CD4-positive, alpha-beta memory T cell (primary cell): ENCODE measurements at places on chromosomes 3 and 15.

DNA sequence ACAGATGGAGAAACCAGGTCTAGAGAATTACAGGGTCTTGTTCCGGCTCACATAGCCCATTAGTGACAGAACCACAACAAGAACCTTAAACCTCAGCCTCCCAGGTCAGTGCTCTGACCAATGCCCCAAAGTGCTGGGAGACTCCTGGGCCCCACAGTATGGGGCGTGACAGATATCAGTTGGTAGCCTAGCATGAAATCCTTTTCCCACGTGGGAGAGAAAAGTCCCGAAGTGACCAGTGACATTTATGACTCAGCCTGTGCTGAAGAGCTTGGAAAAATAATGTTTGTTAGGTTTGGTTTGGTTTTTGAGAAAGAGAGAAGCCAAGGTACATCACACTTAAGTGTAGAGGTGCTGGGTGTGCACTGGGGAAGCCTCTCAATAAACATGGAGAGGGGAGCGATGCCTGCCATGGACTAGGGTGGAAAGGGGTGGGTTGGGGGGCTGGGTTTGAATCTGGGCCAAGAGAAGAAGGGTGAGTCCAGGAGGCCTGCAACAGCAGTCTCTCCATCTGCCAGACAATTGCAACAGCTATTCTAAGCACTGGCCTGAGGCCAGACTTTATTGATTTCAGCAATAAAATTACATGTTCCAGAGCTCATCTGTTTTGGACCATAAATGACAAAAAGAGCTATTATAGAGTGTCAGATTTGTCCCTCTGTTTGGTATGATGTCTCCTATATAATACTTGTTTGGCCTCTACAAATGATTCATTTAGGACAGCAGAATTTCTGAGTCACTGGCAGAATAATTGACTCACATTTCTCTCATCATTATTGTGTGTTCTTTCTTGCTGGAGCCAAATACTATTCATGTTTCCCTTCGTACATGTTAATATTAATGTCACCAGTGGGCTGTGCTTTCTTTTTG is 43.4 kb downstream of the C2CD4A start:
- DNase-seq = no peak

DNA sequence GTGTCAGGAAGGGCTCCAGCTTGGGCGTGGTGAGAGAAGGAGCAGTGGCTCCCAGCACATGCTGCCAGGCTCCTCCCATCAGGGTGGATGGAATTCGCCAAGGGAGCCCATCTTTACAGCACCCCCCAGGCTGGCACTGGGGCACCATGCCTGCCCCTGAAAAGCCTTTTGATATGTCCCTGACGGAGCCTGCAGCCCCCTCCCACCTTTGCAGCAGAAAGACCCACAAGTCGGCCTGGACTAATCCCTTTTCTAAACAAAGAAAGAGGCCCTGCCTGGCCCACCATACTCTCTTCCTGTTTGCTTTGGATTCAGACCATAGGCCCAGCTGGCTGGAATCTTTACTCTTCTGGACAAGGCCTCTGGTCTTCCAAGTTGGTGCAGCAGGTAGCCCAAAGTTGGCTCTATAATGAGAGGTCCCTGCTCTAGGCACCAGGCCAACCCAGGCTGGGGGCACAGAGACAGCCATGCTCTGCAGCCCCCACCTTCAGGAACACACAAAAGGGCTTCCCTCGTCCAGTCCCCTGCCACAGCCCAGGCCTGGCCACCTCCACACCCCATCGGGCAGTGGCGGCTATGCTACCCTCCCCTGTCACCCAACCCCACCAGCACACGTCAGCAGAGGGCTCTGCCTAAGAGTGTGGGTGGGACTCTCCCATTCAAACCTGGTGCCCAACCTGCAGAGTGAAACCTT is 5.4 kb downstream of the ANPEP start:
- no peak for DNase-seq

GRCh38 chr3:72830452-72831223 is 17.6 kb downstream of the SHQ1 start:
- no peak for DNase-seq

DNA sequence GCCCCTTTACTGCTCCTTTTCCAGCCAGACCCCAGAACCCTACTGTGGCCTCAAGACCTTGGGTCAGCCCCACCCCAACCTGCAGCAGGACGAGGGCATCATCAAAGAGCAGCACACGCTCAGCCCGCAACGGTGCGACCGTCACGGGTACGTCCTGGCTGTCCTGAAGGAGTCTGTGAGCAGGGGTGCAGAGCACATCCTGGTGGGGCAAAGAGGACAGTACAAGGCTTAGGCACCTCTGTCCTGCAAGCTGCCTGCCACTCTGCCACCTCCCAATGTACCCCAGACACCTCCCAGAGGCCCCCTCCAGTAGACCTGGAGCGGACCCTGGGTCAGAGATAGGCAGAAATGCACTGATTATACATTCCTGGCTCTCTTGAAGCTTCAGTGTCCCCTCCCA is 8.0 kb downstream of the ALS2CL start:
- DNase-seq = no peak

DNA sequence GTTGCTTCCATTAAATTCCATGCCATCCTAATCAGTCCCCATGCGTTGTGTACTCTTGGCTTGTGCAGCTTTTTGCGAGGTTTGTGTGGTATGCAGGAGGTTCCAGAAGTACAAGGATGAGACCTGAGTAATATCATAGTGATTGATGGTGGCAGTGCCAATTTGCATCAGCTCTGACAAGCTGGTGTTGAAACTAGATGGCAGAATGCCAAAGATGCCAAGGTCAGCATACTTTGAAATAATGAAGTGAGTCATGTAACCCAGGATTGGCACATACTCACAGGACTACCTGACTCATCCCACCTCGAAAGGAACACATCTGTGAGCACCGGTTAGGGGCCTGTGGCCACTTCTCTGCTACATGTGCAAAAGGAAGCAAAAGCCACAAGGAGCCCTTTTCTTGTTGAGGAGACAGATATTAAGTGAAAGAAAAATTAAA is 14.3 kb downstream of the KAT2B start:
- DNase-seq = peak; percentile 65

DNA sequence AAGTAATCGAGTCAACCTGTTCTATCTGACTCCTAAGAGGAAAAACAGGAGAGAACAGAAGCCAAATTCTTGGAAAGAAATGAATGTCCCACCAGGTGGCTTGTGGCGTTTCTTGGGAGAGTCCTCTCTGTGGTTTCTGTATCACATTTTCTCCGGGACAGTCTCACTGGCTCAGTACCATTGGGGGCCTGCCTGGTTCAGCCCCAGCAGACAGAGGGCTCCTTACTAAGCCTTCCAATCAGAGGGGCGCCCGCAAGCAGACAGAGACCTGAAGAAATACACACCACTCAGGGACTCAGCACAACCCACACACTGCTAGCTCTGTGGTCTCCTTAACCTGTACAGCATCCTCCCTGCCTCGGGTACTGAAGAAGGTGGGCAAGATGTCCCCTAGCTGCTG is 302.1 kb downstream of the TLE3 start:
- DNase-seq = no peak

DNA sequence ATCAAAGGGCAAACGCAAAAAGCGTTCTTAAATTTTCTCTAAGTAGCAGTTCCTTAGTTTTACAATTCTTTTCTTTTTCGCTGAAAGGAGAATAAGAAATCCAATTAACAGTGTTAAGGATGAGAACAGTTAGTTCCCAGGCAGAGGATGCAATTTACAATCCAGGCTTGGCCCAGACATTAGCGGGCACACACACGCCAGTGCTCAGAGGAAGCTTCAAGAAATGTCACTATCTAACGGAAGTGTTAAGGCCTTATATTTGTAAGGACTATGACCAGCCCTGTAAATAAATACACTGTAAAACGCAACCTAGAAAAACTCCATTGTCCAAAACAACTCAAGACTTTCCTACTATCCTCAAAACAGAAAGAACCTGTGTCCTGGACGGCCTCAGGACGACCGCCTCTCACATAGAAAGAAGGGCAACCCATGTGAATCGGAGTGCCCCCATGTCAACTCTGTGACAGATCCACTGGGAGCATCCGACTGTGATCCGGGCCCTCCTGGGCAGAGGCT is 1.3 kb downstream of the ACAP2 start:
- DNase-seq = no peak

DNA sequence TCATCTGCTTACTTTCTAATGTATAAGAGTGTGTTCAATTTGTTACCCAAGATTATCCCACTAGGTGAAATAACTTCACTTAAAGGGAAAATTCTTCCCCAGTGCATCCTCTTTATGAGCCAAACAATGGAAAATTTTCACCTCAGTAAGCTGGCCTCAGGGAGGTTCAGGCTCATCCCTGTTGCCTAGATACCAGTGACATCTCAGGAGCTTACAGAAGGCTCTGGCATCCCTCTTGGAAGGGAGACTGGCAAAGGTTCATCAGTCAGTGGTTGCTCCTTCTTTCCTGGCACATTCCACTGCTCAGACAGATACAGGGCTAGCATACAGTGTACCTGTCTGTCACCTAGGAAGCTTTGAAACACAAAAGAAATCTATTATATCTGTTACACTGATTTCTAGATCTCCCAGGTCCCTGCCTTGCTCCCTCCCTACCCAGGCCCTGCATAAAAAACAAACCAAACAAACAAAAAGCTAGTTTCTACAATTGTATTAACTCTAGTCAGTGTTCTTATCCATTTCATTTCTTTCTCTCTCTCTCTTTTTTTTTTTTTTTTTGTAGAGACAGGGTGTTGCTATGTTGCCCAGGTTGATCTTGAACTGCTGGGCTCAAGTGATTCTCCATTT is 1.7 kb downstream of the IP6K2 start:
- no peak for DNase-seq

GRCh38 chr3:144516026-144516425 is 544.4 kb downstream of the DIPK2A start:
- DNase-seq = no peak

- no peak for DNase-seq
Measured at GRCh38 chr3:125110876-125111480, 55.2 kb upstream of the HEG1 start.

DNA sequence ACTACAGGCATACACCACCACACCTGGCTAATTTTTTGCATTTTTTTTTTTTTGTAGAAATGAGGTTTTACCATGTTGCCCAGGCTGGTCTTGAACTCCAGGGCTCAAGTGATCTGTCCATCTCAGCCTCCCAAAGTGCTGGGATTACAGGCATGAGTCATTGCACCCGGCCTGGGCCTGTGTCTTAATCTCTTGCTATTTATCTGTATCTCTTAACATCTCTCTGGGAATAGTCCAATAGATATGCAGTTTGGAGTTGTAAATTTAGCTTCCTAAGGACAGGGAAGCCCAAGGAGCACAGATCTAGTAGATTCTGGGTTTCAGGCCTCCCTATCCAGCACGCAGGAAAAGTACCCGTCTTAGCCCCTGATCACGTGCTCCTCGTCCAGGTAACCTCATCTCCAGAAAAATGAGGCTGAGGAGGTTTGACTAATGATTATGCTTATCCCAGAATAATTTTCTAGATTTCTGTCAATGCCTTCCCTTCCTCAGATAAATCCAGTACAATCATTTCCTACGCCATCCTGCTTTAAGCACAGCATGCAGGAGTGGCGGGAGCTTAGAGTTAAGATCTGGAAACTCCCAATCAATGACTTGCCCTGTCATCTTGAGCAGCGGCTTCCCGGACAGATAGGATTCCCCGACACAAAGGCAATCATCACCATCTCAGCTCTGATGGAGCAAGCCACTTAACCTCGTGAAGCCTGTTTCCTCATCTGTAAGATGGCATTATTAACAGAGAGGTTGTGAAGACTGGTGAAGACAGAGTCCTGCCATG is 12.3 kb upstream of the CTDSPL start:
- no peak for DNase-seq

DNA sequence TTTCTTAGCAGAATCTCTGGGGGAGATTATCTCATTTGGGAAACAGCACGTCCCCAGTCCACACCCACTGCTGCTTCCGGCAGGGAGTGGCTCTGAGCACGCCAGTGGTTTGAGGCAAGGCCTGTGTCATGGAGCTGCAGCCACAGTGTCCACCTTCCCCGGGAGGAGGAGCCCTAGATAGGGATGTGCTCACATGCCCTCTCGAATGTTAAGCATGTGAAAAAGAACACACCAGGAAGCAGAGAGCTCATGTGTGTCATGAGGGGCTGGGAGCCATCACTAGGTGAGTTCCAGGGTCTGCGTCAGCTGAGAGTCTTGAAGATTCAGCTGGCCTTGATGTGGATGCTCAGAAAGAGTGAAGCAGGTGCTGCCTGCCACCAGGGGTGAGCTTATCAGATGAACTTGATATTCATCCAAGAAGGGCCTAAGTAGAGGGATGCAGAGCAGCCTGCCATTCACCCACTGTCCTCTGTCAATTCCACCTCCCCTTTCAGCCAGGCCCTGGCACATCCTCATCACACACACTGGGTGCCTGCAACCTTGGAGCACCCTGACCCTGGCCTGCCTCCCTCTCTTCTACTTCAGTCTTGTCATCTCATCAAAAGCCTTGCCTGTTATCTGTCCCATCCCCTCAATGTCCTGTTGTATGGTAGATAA is 16.3 kb downstream of the ITGA11 start:
- no peak for DNase-seq

DNA sequence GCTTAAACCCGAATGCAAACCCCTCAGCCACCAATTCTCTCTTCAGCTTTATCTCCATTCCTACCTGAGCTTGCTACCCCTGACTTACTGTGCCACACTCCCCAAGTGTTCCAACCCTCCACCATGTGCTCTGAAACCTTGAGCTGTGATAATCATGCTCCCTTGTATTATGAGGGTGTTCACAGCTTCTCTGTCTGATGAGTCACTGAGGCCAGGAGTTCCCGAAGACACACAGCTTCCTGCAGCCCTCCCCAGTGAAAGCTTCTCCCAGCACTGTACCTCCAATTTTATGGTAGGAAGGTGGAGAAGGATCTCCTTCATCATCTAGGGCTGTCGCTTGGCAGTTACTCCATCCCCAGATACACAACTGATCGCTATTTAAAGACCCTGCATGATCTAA is 24.9 kb downstream of the STAC start:
- no peak for DNase-seq

GRCh38 chr3:187519428-187519890 is 150.7 kb downstream of the SST start:
- DNase-seq = no peak

GRCh38 chr3:16395212-16395611 is 118.3 kb downstream of the RFTN1 start:
- DNase-seq = no peak

DNA sequence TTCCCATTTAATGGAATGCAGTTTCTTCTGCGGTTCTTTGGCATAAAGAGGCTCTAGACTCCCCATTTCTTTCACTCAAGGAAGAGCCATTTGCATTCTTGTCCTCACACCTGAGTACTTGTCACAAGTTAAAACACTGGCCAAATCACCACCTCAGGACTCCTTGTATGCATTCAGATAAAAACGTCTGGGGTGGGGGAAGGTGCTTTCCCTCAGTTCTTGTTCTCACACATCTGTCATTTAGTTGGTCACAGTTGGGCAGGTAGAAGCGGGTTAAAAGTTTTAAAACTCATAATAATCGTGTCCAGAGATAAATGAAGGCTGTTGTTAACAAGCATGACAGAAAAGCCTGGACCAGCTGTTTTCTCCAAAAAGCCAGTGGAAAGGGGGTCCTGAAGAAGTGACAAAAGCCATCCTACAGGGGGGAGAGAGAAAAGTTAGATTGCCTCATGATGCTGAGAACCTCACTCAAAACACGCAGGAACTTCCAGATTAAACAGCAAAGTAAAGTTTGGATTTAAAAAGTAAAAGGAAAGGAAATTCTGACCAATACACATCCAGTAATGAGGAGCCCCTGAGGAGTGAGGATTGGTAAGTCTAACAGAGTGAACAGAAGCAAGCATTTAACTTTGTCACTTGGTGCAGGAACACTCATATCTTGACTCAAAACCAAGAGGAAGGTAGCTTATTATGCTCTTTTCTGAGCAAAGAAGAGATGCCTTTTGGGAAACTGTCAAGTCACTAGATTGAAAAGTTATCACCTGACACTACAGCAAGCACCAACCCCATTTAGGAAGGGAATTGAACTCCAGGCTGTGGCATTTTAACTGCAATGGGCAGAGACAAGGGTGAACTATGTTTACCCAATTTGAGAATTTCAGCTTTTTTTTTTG is 2.8 kb downstream of the BCL2L10 start:
- no peak for DNase-seq
